ENCODE measurements at places on chromosomes 2 and 18.

DNA sequence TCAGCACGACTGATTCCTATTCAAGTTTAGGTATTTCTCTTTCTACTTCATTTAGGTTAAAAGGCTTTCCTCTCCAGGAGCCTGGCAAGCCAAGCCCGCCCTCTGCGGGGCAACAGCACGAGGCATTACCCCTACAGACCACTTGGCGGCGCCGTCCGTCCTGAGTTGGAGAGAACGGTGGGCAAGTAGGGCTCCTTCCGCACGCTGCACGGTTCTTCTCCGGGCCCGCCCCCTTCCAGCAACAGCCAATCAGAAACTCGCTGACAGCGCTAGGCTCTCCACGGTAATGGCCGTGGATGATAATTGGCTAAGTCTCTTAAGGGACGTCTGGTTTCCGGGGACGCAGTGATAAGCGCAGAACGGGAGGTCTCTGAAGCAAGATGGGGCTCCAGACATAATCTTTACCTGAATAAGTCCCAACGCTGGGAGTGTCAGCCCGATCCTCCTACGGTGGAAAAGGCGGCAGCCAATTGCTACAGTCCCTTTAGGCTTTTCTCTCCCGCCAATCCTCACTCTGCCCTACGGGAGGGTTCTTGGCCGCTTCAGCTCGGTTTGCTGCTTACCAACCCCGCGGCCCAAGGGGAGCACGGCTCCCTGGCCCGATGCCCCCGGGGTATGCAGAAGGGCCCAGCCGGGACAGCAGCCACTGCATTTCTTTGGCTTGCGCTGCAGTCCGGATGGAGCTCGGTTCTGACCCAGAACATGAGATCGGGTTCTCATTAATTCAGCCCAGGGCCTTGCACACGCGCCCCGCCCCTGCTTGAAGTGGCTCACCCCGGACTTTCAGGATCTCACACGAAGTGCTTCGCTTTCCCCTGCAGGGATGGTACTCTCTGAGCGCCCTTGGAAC is 206.9 kb upstream of the PKDCC start:
- DNase-seq, result peak; percentile 97

- no peak for DNase-seq
These were observed 617.8 kb upstream of the RAB6C start for GRCh38 chr2:129361688-129362087.

DNA sequence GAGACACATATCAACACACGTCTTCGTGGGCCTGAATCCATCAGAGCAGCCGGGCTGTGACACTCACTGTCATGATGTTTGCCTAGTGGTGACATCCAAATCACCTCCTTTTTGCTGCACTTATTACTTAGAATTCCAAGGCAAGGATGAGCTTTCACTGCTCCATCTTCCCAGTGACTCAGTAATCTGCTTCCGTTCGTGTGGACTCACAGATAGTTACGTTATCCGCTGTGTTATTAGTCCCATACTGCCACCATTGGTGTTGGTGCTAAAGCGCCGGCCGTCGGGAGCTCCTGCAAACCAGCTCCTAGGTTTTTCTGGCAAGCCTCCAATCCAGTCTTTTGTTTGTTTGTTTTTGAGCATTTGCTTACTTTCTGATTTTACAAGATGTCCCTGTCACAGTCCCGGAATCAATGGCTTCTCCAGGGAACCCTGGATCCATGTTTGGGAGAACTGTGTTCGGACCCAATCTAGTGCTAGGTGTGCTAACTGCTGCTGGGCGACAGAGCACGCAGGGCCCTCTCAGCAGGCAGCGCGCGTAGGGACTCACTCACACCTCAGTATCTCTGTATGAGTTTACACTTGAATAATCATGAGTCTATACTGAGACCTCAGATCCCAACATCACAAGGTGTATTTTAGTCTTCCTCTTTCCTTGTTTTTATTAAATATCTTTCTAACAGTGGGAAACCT is 42.6 kb downstream of the HDAC4 start:
- DNase-seq, result no peak

GRCh38 chr2:240822280-240822847 is 2.3 kb upstream of the KIF1A start:
- no peak for DNase-seq

DNA sequence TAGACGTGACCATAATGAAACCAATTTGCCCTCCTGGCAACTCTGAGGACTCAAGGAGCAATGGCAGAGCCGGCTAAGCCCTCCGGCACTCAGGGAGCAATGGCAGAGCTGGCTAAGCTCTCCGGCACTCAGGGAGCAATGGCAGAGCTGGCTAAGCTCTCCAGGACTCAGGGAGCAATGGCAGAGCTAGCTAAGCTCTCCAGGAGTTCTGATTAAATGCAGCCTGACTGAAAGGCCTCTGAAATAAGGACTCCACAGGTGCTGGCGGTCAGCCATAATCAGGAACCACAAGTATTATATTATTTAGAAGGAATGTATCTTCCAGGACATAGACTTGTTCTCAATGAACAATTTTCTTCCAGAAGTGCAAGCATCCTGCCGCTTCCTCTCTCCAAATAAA is 65.2 kb downstream of the C2orf76 start:
- DNase-seq, result no peak

GRCh38 chr18:66872277-66872676 is 268.4 kb upstream of the CDH19 start:
- DNase-seq, result no peak

GRCh38 chr2:233690444-233690843 is 2.2 kb upstream of the UGT1A6 start:
- no peak for DNase-seq

DNA sequence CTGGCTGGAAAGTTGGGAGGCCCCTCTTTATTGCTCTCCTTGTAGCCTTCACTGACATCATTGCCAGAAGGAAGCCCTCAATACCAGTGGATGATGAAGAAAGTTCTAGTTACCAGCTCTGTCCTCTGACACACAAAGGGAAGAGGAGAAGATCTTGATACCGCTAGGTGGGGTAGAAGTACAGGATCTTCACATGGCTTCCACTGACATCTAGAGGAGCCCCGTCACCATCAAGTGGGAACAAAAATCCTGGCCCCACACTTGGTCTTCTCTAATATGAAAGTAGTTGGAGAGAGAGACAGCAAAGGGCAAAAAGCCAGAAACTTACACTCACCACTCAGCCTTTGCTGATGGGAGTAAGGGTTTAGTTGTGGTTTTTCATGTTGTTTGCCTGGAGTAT is 12.4 kb downstream of the XIRP2 start:
- DNase-seq, result no peak

DNA sequence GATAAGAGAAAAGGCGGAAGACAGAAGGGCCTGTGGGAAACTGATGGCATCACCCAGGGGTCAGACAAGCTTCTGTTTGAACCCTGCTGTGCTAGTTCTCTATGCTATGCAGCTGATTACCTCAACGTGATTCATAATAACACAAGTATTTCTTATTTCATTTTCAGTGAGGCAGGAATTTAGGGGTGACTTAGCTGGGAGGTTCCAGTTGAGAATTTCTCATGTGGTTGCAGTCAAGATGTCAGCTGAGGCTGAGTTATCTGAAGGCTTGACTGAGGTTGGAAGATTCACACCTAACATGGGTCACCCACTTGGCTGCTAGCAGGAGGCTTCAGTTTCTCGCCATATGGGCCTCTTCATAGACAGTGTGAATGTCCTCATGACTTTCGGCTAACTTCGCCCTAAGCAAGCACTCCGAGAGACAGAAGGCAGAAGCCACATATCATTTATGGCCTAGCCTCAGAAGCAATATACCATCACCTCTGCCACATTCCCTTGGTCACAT is 34.0 kb upstream of the TMEM131 start:
- DNase-seq, result no peak

DNA sequence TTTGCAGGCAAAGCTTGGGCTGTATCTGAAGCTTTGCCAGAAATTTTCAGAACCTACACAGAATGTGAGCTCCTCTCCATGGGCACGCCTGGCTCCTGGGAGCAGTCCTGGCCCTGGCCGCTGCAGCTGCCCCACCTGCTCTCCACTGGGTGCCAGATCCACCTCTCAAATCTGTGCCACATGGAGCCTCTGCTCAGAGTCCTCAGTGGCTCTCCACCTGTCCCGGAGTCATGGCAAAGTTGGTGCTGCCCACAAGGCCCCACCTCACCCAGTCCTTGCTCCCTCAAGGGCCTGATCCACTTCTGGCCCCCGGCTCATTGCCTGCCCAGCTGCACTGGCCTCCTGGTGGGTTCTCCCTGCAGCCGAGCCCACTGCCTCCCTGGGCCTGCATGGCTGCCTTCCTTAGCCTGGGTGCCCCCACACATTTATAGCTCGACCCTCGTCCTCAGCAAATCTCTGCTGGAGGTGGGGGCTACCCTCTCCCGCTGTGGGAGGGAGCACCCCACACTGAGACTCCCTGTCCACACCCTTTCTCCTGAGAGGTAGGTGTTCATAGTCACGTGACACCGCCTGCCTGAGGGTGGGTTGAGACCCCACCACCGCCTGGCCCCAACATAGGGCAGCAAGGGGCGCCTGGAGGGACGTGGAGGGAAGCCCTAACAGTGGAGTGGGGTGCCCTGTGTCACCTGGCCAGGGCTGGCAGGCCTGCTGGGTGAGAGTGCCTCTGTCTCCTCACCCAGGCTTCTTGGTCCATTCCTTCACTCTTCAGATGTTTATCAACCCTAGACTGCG is 224.1 kb downstream of the SH3RF3 start:
- DNase-seq, result no peak

- DNase-seq, result no peak
These were observed 3.0 kb upstream of the IL1B start for GRCh38 chr2:112839407-112840067.

GRCh38 chr2:43080571-43081021 is 145.8 kb downstream of the ZFP36L2 start:
- DNase-seq, result no peak

DNA sequence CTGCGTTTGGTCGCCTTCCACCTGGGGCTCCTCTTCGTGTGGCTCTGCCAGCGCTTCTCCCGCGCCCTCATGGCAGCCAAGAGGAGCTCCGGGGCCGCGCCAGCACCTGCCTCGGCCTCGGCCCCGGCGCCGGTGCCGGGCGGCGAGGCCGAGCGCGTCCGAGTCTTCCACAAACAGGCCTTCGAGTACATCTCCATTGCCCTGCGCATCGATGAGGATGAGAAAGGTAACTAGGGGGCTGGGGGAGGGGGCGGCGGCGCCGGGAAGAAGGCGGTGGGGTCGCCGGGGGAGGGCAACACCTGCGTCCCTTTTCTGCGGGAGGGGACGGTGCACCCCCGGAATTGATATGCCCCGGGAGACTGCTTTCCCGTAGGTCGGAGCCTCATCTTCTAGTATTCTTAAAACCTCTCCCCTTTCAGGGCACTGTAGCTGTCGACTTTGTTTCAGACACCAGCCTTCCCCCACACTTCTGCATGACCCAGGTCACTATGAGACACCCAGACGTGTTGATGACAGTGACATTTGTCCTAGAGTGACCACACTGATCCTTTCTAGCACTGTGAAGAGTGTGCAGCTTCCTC is 755 bp downstream of the SPAST start:
- no peak for DNase-seq

DNA sequence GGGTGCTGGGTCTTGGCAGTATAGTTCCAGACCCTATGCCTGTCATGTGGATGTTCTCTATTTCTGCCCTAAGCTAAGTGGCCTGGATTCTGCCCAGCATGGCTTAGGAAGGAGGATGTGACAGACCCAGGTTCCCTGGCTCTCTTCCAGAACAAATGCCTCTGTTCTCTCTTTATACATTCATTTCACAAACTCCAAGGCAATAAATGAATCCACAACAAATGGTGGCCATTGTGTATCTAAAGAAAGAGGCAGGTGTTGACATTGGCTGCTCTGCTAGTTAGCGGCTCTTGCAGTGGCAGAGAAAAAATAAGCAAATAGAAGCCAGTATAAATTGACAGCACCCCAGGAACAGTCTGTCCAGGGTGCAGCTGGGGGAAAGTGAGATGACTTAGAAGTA is 298.6 kb downstream of the SUCLG1 start:
- DNase-seq, result no peak

GRCh38 chr2:12326449-12327190 is 390.1 kb upstream of the TRIB2 start:
- no peak for DNase-seq

DNA sequence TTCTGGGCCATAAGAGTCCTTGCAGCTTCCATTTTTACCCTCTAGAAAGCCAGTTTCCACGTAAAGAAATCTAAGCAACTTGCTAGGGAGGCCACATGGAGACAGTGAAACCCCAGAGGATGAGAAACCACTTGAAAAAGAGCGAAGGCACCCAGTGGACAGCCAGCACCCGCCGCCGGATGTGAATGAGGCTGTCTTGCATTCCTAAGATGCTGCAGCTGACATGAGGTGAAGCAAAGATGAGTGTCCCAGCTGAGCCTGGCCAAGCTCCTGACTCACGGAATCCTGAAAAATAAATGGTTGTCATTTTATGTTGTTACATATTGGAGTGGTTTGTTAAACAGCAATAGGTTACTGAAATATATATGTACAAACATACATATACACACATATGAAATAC is 65.9 kb upstream of the STPG4 start:
- DNase-seq, result no peak

- no peak for DNase-seq
These were observed 143.5 kb downstream of the AGPS start for GRCh38 chr2:177535958-177536504.

GRCh38 chr2:69973335-69973735 is 11.9 kb upstream of the ASPRV1 start:
- DNase-seq, result no peak

DNA sequence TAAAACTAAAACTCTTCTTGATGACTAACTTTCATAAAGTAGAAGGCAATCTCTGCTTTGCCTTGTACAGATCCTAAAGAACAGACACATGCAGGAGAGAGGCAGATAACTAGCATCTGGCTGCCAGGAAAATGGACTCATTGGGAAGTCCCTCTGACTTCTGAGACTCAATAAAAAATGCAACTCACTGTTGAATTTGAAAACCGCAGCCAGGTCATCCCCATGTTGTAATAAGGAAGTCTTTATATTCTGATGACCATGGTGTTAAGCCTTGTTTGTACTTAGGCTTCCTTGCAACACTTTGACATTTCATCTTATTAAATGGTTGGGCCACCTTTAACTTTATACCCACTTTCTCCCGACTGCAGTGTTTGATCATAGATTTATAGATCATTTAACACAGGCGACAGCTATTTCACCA is 375.1 kb upstream of the KCNH7 start:
- DNase-seq, result no peak

All from activated effector memory CD4-positive, alpha-beta T cell treated with Interleukin-2 at 50 U/mL for 16 hours (primary cell).